ENCODE measurements at places on chromosomes 1 and 21.

GRCh38 chr1:36359383-36359782, 26.3 kb downstream of the STK40 start:
- DNase-seq, result no peak

- DNase-seq, result no peak
These were observed 46.4 kb upstream of the RIPK4 start for GRCh38 chr21:41813226-41813625.

GRCh38 chr1:240362826-240363225, 249.1 kb downstream of the GREM2 start:
- no peak for DNase-seq

DNA sequence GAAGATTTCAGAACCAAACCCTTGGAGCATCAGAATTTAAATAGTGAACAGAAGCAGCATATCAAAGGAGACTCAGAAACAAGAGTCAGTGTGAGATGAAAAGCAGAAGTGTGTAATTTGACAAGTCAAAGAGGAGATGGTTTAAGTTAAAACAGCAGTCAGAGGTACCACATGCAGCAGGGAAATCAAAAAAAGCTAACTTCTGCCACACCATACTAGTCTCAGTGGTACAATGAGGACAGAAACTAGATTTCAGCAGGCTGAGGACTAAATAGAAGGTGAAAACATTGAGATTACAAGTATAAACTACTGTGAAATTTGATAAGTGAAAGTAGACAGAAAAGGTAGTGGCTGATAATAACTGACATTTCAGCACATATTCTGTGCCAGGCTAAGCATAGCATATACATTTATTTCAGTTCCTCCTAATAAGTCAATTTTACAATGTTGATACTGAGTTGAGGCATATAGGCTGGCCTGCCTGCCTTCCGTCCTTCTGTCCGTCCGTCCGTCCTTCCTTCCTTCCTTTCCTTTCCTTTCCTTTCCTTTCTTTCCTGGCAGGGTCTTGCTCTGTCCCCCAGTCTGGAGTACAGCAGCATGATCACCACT, 12.6 kb downstream of the SUCO start:
- no peak for DNase-seq

DNA sequence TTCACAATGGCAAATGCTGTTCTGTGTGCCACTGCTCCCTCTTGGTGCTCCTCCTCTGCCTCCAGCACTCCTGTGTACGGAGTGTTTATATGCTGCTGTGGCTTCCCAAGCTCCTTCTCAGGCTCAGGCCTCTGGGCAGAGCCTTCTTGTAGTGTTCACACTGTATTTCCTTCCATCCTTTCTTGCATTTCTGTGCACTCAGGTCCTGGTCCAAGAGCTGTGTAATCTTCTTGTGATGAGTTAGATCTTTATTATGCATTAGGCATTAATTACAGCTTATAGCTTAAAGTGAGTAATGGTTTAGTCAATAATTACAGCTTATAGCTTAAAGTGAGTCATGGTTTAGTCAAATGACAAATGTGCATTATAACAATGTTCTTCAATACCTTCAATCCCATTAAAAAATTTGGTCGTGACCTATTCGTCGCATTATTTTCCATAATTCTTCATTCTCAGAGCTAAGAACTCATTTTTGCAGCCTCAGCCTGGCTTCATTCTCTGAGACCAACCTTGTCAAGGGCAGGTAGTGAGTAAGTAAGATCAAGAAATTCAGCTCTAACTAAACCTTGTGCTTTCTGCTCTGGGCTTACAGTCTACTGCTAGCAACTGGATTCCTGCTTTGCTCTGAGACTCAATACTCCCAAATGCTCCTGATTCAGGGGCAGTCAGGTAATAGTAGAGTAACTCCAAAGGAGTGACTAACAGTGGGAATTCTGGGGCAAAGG, 154.5 kb upstream of the SPAG17 start:
- DNase-seq, result no peak

- DNase-seq, result no peak
These were observed 51.6 kb upstream of the HAO2 start for GRCh38 chr1:119316870-119317416.

DNA sequence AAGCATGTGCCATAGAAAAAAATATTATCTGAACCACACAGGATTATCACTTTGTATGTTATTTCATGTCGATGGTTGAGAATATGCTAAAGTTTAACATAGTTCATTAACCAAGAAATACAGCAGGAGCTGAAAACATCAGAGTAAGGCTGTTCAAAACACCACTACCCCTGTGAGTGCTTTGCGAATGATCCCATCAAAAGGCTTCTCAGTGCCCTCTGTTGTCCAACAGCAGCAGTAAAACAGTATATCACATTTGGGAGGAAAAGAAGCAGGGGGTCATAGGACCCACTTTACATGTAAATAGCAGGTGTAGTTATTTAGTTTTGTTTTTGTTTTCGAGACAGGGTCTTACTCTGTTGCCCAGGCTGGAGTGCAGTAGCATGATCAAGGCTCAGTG, 289.4 kb upstream of the FMN2 start:
- no peak for DNase-seq

DNA sequence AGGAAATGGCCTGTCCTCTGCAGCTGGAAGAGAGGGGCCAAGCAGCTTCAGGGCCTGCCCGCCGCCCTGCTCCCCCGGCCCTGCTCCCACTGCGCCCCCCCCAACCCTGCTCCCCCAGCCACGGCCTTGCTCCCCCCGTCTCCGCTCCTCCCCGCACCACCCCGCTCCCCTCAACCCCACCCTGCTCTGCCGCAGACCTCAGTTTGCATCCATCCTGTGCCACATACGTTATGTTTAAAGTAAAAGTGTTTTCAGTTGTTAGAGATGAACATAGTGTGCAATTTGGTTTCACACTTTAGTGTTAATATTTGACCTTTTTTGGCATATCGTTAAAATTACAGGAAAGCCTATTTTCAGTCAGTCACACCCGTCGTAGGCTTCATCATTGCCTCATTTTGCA, 34.1 kb upstream of the DIP2A start:
- peak; percentile 56 for DNase-seq

DNA sequence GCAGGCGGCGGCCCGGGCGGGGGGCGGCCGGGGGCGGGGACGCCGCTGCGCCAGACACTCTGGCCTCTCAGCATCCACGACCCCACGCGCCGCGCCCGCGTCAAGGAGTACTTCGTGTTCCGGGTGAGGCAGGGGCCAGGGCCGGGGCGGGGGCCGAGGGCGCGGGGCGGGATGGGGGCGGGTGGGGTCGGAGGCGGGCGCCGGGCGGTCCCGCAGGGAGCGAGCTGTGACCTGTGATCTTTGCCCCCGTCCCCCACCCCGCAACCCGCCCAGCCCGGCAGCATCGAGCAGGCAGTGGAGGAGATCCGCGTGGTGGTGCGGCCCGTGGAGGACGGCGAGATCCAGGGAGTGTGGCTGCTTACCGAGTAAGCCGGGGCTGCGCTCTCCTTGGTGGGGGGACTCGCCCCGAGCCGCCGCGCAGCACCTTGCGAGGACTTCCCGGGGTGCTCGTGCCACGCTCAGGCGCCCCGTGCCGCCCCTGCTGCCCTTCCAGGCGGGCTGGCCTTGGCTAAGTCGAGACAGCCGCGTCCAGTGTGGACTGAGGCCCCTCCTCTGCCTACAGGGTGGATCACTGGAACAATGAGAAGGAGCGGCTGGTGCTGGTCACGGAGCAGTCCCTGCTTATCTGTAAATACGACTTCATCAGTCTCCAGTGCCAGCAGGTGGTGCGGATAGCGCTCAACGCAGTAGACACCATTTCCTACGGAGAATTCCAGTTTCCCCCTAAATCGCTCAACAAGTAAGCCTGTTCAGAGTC, 514 bp downstream of the TPRG1L start:
- no peak for DNase-seq

GRCh38 chr1:244205906-244206305, 154.8 kb downstream of the ZBTB18 start:
- no peak for DNase-seq

GRCh38 chr1:77350012-77350770, 68.4 kb downstream of the AK5 start:
- DNase-seq, result no peak

GRCh38 chr1:202649553-202650392, 60.5 kb downstream of the SYT2 start:
- DNase-seq, result no peak

GRCh38 chr21:45559216-45560105, 17.2 kb upstream of the SLC19A1 start:
- DNase-seq, result no peak

DNA sequence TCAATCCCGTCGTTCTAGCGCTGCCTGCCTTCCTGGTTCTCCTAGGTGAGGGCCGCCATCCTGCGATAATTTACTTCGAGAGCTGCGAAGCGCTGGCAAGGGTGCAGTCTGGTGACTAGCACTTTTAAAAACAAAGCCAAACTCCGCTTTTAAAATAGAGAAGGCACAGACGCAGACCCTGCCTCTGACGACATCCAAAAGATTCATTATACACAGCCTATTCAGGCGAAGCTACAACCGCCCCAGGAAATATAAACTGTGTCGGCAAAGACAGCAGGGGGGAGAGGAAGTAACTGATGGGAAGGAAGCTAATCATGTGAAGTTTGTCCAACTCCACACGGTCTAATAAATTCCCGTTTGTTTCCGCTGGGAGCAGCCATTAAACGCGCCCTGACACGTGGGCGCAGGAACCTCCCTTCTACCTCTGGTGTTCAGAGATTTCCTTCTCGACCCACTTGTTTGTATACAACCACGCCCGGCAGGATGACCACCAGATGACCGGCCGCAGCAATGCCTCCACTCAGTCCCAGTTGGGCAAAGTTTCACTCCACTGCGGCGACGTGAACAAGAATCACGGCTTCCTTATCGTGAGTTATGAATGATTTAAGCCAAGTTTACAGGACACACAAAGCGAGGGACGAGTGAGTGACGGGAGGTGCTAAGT, 1.3 kb downstream of the GNG12 start:
- DNase-seq, result no peak

DNA sequence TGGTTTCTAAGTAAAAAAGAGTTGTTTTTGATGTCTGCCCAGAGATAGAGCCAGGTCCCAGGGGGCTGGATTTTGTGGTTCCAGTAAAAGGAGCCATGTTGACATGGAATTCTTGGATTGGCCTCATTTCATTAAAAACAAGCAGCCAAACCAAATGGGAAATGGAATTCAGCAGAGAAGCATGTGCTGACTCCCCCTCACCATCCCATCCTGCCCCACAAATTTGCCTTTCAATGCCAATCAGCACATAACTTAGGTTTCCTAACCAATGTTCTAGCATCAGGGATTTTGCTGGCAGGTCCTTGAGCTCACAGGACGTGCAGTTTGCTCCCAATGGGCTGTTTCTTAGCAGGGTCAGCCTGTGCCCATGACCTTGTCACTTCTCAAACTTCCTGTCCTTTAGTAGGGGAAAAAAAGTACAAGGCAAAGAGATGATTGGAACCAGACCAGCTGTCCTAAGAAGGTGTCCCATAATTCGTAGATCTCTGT, 101.5 kb upstream of the GADD45A start:
- DNase-seq, result no peak

DNA sequence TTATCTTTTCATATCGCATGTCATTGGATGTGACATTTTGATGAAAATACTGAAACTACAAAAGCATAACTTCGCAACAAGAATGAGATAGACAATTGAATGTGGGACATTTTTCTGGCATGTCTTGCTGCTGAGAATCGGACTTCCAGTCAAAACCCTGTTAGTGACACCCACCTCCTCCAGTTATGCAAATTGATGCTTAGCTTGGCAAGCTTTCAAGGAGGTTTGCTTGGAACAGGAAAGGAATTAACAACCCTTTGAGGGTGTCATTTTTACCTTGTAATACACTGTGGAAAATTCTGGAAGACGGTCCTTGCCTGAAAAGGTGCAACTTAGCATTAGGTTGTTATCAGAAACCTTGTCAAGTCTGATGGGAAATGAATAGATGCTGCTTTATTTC, 38.8 kb upstream of the FAM3B start:
- DNase-seq, result no peak

DNA sequence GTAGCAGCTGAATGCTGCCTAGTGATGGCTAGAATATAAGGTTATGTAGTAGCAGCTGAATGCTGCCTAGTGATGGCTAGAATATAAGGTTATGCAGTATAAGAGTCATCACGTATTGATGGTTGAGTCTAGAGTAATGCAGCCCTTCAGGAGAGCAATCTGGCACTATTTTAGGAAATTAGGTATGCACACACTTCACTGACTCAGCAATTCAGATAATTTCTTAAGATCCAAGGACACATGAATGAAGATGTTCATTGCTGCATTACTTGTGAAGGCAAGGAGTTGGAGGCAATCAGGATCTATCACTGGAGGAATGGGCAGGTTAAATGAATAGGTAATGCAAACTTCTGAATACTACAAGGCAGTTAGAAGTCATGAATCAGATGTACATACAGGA, 13.6 kb downstream of the LTN1 start:
- no peak for DNase-seq

- no peak for DNase-seq
These were observed 59.6 kb upstream of the OLIG2 start for GRCh38 chr21:32966120-32966519.

- no peak for DNase-seq
These were observed 142.6 kb downstream of the SMYD3 start for GRCh38 chr1:246364415-246364941.

DNA sequence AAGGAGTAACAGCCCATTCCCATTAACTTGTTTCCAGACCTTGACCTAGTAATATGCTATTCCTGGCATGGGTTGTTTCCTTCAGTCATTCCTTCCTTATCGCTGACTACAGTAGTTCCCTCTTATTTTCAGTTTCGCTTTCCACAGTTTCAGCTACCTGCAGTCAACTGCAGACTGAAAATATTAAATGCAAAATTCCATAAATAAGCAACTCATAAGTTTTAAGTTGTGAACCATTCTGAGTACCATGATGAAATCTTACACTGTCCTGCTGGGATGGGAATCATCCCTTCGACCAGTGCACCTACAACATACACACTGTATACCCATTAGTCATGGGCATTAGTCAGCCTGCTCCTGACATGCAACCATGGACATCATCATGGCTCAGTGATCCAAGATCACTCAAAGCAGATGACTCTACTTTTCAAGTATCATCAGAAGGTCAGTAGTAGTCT, 66.7 kb downstream of the CCDC30 start:
- no peak for DNase-seq

DNA sequence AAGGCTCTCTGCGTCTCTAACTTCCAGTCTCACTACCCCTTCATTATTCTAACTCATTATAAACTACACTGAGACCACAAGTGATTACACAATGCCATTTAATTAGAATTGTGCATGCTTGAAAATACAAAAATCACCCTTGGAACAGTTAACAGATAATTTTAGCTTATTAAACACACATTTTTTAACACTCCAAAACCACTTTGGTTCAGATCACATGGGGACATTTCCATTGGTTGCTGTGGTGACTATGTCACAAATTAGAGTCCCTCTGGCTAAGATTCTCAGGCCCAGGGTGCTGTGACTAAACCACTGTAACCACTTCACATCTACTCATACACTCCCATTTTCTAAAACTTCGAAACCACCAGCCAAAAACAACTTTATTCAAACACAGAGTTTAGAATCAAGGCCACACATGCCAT, 43.0 kb downstream of the JAK1 start:
- no peak for DNase-seq

GRCh38 chr1:40532844-40533424, 1.5 kb downstream of the ZNF684 start:
- no peak for DNase-seq

GRCh38 chr1:1591452-1591851, 8.5 kb downstream of the FNDC10 start:
- no peak for DNase-seq

All from central memory CD8-positive, alpha-beta T cell (primary cell).